ENCODE measurements at places on chromosomes 16 and 17.

GRCh38 chr16:84607694-84608093 lies 10.2 kb downstream of the COTL1 start:
- DNase-seq, result no peak

- no peak for DNase-seq
Measured at GRCh38 chr16:56679818-56680217, 2.5 kb upstream of the MT1X start.

GRCh38 chr16:85947230-85948137 lies 48.5 kb downstream of the IRF8 start:
- no peak for DNase-seq

GRCh38 chr16:24721830-24722238 lies 7.6 kb upstream of the TNRC6A start:
- no peak for DNase-seq

DNA sequence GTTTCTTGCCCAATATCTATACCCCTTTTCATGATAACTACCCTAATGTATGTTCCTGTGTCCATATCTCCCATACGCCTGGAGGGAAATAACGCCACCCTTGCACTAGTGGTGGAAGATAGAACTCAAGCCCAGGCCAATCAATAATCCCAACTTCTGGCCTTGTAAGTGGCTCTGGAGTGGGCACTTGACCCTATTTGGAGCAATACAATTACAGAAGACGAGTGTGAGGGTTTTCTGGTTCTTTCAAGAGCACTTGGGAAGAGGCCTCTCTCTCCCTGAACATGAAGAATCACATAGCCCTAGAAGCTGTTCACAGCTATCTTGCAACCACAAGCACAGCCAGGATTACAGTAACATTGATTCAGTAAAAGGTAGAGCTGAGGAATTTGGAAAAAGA lies 217.9 kb downstream of the RAB11FIP4 start:
- no peak for DNase-seq

- DNase-seq, result no peak
Measured at GRCh38 chr16:78220571-78220970, 121.1 kb downstream of the WWOX start.

- no peak for DNase-seq
Measured at GRCh38 chr17:77248216-77249114, 107.7 kb downstream of the SEC14L1 start.

GRCh38 chr16:15891508-15891907 lies 3.1 kb upstream of the CEP20 start:
- DNase-seq, result no peak

DNA sequence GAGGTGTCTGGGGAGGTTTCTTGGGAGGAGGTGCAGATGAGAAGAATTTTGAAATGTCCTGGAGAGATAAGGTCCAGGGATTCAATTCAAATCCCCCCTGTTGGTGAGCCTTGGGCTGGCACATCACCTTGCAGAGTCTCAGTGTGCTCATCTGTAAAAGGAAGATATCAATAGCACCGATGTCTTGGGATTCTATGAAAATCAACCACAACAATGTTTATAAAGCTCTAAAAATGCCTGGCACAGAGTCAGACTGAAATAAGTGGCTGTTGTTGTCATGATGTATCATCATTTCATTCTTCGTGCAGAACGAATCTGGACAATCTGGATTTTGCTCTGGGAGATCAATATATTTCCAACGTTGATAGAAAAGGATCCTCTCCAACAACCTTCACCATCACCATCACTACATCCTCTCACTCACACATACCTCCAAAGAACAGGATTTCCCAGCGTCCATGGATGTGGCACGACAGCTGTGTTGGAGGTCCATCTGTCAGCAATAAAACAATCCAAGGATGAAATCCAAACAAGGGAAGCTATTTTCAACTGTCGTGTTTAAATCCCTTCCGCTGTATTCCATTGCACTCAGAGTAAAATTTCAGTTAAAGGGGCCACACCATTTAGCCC lies 393.7 kb upstream of the DYNLRB2 start:
- no peak for DNase-seq

DNA sequence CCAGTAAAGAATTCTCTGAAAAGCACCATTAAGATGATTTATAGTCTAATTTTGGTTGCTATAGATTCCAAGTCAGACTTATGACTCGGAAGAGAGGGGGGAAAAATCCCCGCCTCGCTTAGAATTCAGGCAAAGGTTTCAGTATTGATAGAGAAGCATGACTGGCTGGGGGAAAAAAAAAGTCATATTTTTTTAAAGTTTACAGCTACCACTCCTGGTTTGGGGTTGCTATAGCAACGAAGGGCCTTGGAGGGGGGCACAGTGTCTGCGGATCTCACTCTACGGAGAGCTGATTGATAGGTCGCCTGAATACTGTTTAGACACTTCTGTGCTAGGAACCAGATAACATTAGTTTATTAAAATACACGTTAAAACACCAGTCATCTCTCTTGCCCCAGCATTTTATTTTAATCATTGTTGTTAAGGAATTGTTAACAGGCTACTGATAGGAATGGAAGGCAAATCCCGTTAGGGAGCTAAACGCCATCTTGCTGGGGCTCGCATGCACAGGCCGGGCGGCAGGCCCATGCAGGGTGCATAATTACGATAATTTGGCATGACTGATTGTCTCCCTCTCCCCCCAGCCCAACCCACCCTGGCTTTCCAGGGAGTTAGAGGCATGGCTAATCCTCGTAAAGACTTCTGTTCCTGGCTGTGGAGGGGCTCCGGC lies 380.0 kb upstream of the XYLT1 start:
- DNase-seq, result no peak

DNA sequence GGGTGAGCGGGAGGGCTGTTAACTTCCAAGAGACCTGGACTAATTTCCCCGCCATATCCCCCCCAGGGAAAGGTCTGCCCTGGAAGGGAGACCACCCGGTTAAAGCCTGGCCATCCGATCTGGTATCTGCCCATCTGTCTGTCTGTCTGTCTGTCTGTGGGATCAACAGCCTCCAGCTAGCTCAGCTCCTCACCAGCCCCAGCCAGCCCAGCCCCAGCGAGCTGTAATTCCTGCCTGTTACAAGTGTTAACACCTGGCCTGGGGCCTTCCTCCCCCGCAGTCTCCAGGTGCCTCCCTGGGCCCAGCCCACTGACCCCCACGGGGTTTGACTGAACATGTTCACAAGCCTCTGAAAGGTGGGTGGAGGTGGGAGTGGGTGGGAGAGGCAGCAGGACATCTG lies 4.0 kb downstream of the WNT3 start:
- DNase-seq, result no peak

GRCh38 chr16:54194334-54194743 lies 92.2 kb downstream of the IRX3 start:
- no peak for DNase-seq

GRCh38 chr17:78557598-78558039 lies 19.6 kb downstream of the DNAH17 start:
- no peak for DNase-seq

- DNase-seq, result no peak
Measured at GRCh38 chr17:17420561-17421269, 56.1 kb upstream of the MED9 start.

DNA sequence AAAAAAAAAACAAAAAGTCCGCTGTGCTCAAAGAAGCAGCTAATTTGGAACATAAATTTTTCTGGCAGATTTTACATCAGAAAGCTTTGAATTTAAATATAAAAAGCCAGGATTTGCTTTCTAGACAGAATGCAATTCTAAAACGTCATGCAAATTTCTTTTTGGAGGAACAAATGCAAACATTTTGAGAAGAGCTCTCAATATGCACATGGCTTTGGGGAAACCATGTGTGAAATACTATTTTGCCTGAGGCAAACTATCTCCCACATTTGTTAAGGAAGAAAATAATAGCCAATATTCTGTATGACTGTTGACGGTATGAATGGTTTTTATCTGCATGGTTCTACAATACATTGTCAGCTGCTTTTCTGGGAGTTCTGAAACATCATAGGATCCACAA lies 320.0 kb upstream of the PSMD7 start:
- DNase-seq, result no peak

DNA sequence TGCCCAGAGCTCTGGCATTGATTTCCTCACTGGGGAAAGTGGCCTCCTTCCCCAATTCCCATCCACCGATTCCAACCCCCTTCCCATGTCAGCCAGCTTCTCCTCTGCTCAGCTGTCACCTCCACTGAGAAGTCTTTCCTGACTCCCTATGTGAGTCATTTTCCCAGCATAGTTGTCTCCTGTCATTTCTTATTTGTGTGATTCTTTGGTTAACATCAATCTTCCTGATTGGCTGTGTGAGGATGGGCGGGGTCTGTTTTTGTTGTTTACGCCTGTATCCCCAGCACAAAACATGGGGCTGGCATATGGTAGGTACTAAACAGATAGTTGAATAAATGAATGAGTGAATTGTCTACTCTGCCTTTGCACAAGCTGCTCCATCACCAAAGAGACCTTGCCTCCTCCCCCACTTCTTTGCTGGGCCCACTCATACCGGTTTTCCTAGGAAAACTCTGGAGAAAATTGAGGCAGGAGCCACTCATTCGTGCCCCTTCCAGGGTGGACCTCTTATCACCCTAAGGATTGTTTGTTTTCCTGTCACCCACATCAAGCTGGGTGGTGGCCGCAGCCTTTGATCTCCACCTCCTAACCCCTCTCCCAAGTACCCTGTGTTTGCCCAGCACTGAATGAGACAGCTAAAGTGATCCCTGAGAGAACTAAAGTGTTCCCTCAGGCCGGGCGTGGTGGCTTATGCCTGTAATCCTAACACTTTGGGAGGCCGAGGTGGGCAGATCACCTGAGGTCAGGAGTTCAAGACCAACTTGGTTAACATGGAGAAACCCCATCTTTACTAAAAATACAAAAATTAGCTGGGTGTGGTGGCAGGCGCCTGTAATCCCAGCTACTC lies 1.2 kb upstream of the GRB7 start:
- DNase-seq, result no peak

GRCh38 chr16:2295056-2295798 lies 27.3 kb upstream of the RNPS1 start:
- no peak for DNase-seq

GRCh38 chr17:56599566-56599965 lies 6.1 kb downstream of the NOG start:
- no peak for DNase-seq

DNA sequence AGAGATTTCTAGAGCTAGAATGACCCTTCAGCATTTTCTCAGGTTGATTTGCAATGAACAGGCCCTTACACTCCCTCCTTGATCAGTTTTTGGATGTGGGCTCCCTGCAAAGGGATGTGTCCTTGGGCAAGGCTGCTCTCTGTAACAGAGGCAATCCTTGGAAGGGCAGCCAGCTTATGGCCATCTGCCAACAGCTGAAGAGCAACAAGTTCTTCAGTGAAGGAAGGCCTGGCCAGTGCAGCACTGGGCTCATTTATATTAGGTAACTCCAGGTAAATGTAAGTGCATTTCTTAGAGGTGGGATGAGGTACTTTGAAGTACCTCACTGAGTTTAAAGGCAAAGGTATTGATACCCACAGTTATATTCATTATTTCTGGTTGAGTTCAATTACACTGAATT lies 114.3 kb upstream of the KCNJ16 start:
- no peak for DNase-seq

DNA sequence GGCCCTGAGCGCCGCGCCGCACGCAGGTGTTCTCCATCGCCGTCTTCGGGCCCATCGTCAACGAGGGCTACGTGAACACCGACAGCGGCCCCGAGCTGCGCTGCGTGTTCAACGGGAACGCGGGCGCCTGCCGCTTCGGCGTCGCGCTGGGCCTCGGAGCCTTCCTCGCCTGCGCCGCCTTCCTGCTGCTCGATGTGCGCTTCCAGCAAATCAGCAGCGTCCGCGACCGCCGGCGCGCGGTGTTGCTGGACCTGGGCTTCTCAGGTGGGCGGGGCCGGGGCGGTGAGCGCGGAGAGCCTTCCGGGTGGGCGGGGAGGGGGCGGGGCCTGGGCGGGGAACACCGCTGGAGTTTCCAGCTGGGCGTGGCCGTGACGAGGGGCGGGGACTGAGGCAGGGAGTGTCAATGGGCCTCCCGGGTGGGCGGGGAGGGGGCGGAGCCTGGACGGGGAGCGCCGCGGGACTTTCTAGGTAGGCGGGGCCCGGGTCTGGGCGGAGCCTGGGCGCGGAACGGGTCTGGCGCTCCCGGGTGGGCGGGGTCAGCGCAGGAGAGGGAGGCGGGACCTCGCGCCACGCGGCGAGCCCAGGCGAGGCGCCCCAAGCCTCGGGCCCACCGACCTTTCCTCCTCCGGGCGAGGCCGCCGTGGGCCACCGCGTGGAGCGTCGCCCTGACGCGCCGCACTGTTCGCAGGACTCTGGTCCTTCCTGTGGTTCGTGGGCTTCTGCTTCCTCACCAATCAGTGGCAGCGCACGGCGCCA lies 2.4 kb downstream of the SYNGR3 start:
- peak; percentile 98 for DNase-seq

GRCh38 chr17:55763856-55764255 lies 13.0 kb downstream of the PCTP start:
- DNase-seq, result no peak

DNA sequence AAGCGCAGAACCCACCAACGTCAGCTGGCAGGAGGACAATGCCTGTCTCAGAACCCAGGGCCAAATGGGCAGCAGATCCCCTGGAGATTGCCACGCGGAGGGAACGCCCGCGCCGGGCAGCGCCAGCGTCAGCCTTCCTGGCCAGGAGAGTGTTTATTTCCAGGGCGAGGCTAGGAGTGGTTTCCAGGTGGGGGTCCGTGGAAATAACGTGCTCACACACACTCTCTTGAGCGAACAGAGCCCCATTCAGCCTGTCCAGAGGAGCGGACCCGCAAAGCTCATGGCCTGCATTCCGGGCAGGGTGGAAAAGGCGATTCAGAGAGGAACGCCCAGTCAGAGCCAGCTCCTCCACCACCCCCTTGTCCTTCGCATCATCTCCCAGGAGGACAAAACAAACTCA lies 40.3 kb downstream of the SDK2 start:
- DNase-seq, result no peak

GRCh38 chr16:80273635-80274538 lies 266.9 kb upstream of the DYNLRB2 start:
- no peak for DNase-seq

DNA sequence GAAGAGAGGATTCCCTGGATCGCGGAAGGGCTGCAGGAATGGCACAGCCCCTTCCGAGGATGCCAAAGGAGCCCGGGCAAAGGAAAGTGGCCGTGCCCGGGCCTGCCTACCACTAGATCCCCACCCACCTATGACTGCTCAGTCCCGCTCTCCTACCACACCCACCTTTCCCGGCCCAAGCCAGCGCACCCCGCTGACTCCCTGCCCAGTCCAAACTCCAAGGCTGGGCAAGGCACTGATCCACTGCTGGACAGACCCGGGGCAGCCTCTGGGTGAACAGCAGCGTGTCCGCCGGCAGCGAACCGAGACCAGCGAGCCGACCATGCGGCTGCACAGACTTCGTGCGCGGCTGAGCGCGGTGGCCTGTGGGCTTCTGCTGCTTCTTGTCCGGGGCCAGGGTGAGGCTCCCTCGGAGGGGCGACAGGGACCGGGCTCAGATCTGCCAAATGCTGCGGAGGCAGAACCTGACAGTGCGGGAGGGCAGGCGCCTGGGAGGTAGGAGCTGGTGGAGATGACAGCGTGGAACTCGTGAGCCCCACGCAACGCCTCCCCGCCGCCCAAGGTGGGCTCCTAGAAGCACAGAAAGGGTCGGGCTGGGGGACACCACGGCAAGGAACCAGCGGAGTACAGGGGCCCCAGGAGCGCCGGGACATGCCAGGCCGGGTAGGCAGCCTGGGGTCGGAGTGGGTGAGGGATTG lies at the start of gene CES2:
Gene CES2 (plus strand): TSS at position 203 of the 698 bp plus-strand sequence. CDS start 120 bp downstream, at position 323.
- no peak for DNase-seq
